ENCODE measurements at places on chromosomes 5 and 9.

DNA sequence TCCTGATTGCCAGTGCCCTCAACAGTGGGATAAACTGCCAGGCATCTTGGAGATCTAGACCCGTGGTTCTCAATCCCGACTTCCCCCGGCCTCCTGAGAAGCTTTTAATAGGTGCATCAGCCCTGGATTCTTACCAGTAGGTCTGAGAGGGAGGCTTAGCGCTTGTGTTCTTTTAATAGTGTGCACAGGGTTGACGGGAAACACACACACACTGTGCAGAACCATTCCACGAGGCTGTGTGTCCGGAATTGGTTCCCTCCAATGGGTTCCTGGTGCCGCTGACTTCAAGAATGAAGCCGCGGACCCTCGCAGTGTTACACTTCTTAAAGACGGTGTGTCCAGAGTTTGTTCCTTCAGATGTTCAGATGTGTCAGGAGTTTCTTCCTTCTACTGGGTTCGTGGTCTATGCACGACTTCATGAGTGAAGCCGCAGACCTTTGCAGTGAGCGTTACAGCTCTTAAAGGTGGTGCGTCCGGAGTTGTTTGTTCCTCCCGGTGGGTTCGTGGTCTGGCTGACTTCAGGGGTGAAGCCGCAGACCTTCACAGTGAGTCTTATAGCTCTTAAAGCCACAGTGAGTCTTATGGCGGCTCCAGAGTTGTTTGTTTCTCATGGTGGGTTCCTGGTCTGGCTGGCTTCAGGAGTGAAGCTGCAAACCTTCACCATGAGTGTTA, 46.6 kb upstream of the PRSS3 start:
- DNase-seq, result no peak

DNA sequence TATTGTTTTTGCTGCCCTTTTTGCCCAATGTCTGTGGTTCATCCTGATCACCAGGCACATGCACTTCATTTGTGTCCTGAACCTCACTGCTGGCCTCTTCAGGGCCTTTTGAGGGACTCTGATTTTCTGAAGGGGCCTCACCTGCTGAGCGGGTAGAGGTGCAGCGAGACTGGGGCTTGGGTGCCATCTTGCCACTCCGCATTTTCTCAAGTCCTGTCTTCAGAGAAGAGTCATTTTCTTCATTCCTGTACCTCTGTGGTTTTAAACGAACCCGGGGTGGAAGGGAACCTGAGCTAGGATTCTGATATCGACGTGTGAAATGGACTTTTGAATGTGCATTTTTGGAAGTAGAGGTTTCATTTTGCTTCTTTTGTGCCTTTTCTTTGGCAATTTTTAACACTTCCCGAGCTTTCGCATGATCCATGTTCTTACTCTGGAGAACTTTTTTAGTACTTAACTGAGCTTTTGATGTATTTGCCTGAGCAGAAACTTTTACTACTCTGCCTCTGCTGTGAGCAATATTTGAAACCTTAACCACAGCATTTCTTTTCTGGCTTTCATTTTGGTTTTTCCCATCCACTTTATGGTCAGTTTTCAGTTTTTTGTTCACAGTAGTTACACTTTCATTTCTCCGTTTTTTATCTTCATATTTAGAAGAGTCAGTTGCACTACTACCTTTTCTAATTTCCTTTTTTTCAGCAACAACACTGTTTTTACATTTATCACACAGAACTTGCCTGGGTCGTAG, 26.1 kb downstream of the PWWP2A start:
- no peak for DNase-seq

DNA sequence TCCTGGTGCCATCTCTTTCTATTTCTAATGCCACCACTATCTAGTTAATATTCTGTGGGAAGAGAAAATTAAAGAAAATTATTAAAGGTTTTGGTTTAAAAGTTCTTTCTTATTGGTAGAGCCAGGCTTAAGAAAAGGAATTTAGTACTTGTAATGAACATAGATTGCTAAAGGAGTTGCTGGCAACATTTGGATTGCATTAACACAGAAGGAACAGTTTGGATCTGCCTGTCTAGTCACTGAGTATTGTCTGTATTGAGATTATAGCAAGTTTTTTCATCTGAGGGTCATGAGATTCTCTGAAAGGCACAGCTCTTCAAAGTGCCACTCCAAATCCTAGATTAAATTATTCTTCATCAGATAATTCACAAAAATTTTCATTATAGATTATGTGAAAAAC, 32.0 kb downstream of the FSD1L start:
- no peak for DNase-seq

DNA sequence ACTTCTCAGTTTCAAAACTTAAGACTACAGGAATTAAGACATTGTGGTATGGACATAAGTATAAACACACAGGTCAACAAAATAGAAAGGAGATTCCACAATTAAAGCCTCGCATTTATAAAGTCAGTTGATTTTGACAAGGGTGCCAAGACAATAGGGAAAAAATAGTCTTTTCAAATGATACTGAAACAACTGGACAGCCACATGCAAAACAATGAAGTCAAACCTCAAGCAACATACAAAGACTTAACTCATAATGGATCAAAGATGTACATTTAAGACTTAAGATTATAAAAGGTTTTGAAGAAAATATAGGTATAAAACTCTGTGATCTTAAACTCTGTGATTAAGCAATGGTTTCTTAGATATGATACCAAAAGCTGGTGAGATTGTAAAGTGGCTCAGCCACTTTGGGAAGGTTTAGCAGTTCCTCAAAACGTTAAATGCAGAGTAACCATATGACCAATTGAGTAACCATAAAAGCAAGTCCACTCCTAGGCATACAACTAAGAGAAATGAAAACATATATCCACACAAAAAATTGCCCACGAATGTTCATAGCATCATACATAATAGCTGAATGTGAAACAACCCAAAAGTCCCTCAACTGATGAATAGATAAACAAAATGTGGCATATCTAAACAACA, 22.0 kb downstream of the HINT1 start:
- DNase-seq, result no peak

DNA sequence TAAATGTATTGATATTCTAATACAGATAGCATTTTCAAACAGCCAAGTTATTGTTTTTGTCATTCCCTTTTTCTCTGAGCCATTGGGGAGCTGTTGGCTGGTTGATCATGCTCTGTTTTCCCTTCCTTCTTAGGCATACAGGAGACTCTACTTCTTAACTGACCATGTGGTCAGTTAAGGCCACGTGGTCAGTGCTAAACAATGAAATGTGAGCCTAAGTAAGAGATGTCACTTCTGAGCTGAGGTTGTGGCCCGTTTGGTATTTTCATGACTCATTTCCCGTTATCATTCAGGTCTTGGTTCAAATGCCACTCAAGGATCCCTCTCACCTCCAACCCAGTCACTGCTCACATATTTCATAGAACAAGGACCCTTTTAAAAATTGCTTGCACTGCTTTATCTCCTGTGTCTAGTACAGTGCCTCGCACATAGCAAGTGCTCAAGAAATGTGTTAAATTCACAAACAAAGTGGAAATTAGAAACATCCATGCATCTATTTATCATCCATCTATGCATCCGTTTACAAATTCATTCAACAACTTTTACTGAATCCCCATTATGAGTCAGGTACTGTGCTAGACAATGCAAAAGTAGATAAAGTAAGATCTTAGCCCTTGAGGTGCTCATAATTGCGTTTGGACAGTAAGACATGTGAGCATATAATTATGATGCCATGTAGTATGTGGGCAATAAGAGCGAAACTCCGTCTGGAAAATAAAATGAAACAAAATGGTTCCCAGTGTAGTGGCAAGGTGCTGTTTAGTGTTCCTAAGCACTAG, 50.7 kb downstream of the ARRDC3 start:
- peak; percentile 65 for DNase-seq

- no peak for DNase-seq
Measured at GRCh38 chr5:142610176-142611001, 75.5 kb downstream of the FGF1 start.

- DNase-seq, result no peak
Measured at GRCh38 chr5:56267856-56268255, 34.7 kb upstream of the ANKRD55 start.

DNA sequence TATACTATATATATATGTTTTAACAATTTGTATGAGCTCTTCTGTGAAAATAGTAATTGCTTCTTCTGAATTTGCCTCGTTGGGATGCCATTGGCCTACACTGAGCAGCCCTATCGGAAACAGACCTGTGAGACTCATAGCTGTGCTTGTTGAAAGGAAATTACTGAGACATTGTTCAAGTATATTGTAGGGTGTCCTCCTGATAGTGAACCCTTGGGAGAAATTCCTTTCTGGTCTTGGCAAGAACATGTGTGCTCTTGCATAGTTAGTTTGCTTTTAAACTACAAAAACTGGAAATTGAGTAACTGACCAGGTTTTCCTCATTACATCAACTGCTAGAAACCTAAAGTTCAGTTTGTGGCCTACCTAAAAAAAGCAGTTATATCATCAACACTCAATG, 160.9 kb downstream of the LURAP1L start:
- DNase-seq, result no peak

DNA sequence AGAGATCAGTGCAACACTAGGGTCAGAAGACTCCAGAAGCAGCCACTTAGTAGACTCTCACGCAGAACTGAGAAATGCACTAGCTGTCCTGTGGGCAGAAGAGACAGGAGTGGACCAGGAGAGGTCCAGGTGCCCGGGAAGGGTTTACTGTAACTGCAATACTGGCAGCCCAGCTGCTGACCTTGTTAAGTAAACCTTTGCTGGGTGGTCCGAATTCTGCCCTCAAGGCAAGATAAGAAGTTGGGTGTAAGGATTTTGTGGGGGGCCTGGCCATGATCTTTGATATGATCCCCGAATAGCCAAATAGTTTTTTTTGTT, 91.3 kb downstream of the PDE6A start:
- DNase-seq, result no peak

- peak; percentile 7 for DNase-seq
Measured at GRCh38 chr9:71001780-71002386, 119.5 kb downstream of the TRPM3 start.

- DNase-seq, result no peak
Measured at GRCh38 chr5:171492781-171493180, 73.3 kb downstream of the FGF18 start.

DNA sequence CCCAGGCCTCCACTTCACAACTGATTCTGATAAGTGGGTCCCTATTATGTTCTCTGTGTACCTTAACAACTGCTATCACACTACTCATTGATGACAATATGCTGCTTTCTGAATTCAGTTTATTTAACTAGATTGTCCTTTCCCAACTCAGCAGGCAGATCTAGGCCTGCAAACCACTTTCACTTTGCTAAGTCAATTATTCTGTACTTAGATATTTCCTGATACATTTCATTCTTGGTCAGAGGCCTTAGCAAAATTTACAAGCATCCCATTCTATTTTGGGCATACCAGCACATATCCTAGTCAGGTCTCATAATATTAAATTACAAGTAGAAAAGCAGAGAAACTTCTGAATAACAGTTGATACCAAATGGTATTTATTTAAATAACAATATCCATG, 235.7 kb upstream of the HAPLN1 start:
- no peak for DNase-seq

- no peak for DNase-seq
Measured at GRCh38 chr9:98930792-98931191, 12.9 kb upstream of the COL15A1 start.

- DNase-seq, result no peak
Measured at GRCh38 chr5:17037751-17038150, 101.7 kb upstream of the MYO10 start.

DNA sequence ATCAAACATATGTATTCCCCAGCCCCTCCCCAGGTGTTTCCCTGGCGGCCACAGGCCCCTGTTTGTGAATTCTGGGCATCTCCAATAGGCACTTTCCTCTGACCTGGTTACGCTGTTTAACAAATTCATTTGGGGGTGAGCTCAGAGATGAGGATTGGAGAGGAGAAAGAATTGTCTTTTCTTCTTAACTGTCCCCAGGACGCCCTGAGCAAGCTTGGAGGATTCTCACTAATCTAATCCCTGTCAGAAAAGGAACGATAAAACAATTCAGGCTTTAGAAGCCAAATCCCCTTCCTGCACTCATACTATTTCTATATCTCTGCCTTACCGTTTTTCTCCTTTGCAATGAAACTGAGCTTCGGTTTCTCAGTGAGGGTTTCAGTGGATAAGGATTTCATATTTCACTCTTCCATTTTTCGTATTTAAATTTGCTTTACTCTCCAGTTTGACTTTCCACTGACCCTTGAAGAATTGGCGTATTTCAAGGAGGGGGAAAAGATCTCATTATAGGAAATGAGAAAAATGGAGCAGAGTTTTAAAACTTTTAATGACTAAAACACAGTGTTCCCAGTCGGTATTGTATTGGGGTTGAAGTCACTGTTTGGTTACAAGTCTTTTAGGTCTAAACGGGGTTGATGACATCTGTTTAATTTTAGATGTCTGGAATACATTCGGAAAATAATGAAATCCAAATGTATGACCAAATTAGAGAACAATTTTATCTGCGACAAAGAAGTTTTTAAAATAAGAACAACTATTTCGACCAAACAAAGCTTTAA, 180.1 kb downstream of the MACROH2A1 start:
- DNase-seq, result no peak

GRCh38 chr5:12095808-12096281, 191.6 kb upstream of the CTNND2 start:
- DNase-seq, result no peak

DNA sequence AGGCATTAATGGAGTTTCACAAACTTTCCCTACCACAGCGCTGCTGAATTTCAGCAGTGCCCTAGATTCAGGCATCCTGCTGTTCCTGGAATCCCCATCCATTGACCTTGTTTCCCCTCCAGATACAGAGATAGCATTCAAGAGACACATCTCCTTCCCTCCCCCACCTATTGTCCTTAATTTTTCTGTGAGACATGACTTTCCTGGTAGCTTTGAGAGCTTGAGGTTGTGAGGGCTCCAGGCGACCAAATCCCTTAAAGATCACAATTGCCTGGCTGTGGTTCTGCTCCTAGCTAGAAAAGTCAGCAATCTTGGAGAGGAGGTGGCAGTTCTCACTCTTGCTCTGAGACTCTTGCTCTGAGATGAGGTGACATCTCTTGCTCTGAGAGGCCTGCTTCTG, 48.0 kb downstream of the PRR16 start:
- DNase-seq, result no peak

GRCh38 chr5:955886-956761, 52.5 kb upstream of the NKD2 start:
- no peak for DNase-seq

- DNase-seq, result no peak
Measured at GRCh38 chr5:38465061-38465460, 91.4 kb downstream of the LIFR start.

GRCh38 chr9:85173967-85174366, 504.4 kb downstream of the NTRK2 start:
- no peak for DNase-seq

GRCh38 chr5:40001796-40002195, 577.0 kb upstream of the DAB2 start:
- no peak for DNase-seq

GRCh38 chr5:37738865-37739488, 100.9 kb downstream of the GDNF start:
- no peak for DNase-seq

- DNase-seq, result no peak
Measured at GRCh38 chr9:138101444-138102234, 224.1 kb downstream of the CACNA1B start.

GRCh38 chr5:58378613-58379390, 81.1 kb downstream of the PLK2 start:
- DNase-seq, result no peak

Data from NCI-H2029 (cell line).